ENCODE measurements at places on chromosomes 16 and 17.

DNA sequence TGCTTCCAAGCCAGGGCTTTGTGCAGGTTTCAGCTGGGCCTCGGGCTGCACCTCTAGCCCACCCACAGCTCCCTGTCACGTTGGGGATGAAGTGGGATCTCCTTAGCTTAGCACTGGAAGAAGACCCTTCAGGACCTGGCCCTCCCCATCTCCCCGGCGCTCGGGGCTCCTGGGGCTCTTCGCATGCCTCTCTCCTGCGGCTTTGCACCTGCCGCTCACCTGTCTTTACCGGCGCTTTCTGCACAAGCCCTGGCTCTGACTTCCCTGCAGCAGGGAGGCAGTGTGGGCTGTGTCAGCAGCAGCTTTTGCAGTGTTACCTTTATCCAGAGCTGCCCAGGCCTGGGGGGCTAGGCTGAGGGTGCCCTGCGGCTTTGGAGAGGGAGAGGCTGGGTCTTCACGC is 52.3 kb downstream of the NT5M start:
- no peak for DNase-seq

GRCh38 chr17:13925579-13925978 is 143.7 kb upstream of the COX10 start:
- DNase-seq, result no peak

- no peak for DNase-seq
Observed at GRCh38 chr17:17886226-17886625, 49.4 kb upstream of the SREBF1 start.

- no peak for DNase-seq
Observed at GRCh38 chr17:33014751-33015150, 23.1 kb downstream of the SPACA3 start.

DNA sequence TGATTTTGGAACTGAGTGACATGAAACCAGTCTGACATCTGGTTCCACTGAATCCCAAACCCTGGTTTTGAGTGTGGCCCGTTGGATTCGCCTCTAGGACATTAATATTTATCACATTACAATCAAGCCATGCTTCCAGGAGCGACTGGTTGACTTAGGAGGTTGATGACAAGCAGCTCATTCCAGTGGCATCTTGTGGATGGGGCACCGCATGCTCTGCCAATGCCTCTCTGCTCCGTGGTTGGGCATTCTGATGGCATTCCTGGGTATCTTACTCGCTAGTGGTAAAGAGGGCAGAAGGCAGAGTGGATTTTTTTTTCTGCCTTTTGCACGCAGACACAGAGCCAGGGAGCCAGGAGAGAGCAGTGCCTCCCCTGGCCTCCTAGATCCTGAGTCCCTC is 31.4 kb downstream of the CACNG4 start:
- no peak for DNase-seq

GRCh38 chr17:55814377-55814776 is 63.5 kb downstream of the PCTP start:
- DNase-seq, result no peak

DNA sequence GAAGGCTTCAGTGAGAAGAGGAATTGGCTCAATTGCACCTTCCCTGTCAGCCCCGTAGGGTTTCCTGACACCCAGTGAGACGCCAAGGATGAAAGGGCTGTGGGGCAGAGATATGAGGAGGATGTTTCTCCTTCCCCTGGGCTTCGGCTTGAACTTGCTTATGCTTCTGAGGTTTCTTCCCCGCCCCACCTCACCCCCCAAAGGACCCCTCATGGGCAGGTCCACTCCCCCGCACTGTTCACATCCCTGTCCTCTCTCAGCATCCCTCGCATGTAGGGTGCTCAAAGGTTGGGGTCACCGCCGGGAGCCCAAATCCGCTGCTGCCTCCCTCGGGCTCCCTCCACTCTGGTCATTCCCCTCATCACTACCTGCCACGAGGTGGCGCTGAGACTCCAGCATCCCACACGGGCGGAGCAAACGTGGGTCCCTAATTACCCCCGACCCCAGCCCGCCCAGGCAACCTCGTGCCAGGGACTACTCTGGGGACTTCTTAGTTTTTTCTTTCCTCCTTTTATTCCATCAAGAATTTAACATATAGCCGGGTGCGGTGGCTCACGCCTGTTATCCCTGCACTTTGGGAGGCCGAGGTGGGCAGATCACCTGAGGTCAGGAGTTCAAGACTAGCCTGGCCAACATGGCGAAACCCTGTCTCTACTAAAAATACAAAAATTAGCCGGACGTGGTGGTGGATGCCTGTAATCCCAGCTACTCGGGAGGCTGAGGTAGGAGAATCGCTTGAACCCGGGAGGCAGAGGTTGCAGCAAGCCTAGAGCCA is 3.3 kb upstream of the TRARG1 start:
- DNase-seq, result peak; percentile 66

DNA sequence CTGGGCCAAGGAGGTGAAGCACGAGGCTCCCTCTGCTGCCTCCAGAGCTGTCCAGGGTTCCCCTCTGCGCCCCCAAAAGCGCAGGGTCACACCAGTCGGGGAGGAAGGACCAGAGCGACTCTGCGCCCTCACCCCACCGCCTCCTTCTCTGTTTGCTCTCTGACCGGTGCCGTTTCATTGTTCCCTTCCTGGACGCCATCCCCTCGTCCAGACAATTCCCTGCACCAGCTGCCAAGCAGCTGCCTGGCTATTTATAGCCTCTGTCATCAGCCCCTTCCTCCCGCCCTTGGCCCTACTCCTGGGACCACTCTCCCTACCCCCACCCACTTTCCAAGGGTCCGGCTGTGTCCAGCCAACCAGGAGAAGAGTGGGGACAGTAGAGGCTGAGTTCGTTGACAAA is 68.8 kb upstream of the CREBBP start:
- DNase-seq, result no peak

- DNase-seq, result no peak
Observed at GRCh38 chr16:2782583-2783351, 4.6 kb downstream of the PRSS33 start.

Data from CD8-positive, alpha-beta memory T cell (primary cell).